ENCODE measurements at places on chromosomes 16 and 17. TPM values are rescaled to one million over a fixed set of nuclear protein-coding genes. Genes with fewer than 3 reads are reported as not detected.

Gene TMIGD1
- polyA plus RNA-seq = not detected

Gene MT1A
- 4,396 TPM for polyA plus RNA-seq

Gene FAM20A
- 0.83 TPM for polyA plus RNA-seq

DNA sequence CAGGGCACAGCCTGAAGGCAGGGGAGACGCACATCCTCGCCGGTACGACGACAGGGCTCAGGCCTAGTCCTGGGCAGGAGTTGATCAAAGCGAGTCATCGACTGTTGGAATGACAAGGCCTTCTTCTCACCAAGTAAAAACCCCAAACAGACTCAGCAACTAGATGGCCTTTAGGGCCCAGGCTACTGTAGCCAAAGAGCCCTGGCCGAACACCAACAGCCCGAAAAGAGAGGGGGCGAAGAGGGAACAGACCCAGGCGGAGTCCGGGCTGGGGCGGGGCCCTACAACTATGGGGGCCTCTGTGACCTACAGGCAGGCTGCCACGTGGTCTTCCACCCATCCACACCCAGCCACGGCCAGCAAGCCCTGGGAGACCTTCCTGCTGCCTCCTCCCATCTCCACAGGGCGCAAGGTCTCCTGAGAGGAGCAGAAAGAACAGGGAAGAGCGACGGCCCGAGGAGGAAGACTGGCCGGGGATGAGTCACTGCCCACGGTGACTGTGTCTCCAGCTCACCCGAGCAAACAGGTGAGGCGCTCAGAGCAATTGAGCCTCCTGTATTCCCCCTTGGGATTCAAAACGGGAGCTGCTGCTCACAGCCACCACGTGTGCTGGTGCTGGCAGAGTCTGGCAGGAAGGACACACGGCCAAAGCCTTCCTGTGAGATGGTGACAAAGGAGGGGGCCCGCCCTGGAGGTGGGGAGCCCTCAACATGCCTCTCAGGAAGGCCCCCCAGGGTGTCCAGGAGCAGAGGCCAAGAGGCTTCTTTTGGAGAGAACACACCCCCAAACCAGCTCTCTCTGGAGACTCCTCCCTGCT lies 17.7 kb downstream of the SLC16A3 start:
- peak; percentile 84 for DNase-seq

- DNase-seq = no peak
These were observed 73.3 kb downstream of the XYLT1 start for GRCh38 chr16:17397499-17397891.

DNA sequence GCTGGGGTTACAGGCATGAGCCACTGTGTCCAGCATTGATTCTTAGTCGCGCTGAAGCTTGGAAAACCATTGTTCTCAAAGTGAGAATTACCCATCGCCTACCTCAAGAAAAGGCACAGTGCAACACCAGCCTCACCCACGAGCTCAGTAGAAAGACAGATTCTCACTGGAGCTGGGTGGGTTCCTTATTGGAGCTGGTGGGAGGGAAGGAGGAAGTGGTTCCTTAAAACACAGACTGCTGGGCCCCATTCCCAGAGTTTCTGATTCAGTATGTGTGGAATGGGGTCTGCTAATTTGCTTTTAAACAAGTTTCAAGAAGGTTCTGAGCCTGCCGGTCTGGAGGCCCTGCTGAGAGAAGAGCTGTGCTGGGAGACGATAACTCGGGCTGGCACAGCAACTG lies 264.7 kb downstream of the ENGASE start:
- no peak for DNase-seq

- no peak for DNase-seq
These were observed 737 bp downstream of the CANT1 start for GRCh38 chr17:79008666-79009387.
